GM12865 (cell line): ENCODE measurements at places on chromosomes 1 and 21.

- no peak for DNase-seq
These were observed 318.0 kb downstream of the TPR start for GRCh38 chr1:186057086-186057485.

GRCh38 chr1:83889707-83890106, 109.2 kb downstream of the TTLL7 start:
- DNase-seq = no peak

DNA sequence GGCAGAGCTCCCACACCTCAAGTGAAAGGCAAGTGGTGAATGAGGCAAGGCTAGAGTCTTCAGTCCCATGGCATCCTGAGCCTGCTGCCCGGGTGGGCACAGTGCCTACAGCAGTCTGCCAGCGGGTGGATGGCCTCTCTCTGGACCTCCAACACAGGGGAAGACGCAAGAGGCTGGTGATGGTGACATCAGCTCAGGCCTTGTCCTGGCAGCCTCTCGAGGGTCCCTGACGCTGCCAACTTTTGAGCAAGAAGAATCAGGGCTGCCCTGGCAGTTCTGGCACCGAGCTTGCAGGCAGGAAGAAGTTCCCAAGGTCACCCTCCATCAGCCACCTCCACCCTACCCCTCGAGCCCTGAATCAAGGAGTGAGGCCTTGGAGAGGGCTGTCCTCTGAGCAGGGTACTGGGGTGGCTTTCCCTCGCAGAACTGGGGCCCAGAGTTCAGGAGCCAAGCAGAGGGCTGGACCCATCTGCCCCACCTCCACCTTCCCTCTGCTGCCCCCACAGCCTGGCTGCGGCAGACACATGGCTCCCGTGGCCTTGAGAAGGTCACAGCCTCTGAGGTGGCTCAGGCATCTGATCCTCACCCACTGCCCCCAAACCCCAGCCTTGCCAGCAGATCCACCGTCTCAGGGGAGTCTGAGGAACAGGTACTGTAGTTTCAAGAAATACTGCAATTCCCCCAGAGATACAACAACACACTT, 5.8 kb downstream of the RAP1GAP start:
- DNase-seq = no peak

GRCh38 chr1:63612564-63612963, 19.4 kb downstream of the PGM1 start:
- no peak for DNase-seq

DNA sequence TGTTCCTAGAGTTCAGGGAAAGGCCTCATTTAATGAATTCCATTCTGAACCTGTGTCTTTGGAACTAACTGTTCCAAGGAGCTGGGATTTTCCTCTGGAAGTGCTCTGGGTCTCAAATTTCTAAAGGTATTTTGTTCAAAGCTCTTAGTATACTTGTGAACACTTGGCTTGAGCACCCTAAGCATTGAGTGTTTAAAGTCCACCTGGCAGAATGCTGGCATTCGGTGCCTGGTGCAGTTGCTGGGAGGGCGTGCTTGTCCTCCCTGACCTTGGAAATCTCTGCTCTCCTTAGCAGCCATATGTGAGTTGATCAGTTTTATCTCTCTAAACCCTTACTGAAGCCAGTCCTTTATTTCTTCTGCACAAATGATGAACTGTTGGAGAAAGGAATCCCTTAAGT, 3.0 kb downstream of the MTARC2 start:
- no peak for DNase-seq

DNA sequence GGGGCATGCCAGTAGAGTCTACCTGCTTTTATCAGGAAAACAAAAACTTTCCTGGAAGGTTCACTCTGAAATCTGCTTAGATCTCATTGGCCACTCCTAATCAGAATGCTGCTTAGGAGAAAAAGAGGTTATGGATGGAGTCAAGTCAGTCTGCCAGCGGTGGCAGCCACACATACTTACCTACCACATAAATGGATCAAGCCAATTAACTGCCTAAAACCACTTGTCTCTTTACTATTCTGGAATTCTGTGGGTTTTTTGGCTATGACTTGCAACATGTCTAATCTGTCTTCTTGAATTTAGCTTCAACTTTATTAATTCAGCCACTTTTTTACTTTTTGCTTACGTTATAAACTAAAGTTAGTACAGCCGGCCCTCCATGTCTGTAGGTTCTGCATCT, 140.2 kb upstream of the SERTAD4 start:
- no peak for DNase-seq

DNA sequence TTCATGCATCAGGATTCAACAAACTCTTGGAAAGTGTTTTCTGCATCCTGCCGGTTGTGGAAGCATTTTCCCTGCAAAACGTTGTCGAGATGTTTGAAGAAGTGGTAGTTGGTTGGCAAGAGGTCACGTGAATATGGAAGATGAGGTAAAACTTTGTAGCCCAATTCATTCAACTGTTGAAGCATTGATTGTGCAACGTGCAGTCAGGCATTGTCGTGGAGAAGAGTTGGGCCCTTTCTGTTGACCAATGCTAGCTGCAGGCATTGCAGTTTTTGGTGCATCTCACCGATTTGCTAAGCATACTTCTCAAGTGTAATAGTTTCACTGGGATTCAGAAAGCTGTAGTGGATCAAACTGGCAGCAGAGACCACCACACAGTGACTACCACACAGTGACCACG, 57.0 kb upstream of the PRDM2 start:
- no peak for DNase-seq

- DNase-seq = no peak
These were observed 24.6 kb downstream of the PROX1 start for GRCh38 chr1:214012418-214012817.
